Activated CD4-positive, alpha-beta T cell treated with anti-CD3 and anti-CD28 coated beads, Interleukin-2, amount 10 ng/mL, durations not matched to agents 7 days and 5 days (primary cell): ENCODE measurements at places on chromosomes 13 and 19.

DNA sequence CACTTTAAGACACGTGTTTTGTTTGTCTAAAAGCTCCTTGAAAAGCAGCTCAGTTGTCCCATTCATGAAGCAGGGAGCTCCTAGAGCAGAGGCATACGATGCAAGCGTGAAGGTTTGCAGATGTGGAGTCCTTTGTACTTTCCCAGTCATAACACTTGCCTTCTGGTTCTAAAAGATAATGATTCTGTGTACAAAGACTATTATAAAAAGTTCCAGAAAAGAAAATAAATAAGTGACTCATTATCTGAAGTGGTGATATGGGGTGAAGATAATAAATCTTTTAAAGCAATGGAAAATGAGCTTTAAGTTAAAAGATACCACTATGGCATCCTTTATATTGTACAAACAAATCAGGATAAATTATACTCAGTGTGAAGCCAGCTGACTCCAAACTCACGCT lies 569.9 kb downstream of the MYO16 start:
- no peaks in the 10 kb centered on the region for H3K4me1 ChIP-seq
- no peak overlapping the region for H3K4me3 ChIP-seq
- no peak overlapping the region for H3K27ac ChIP-seq
- no peak for DNase-seq
- H3K27me3 ChIP-seq: no peaks in the 10 kb centered on the region
- no peaks in the 10 kb centered on the region for H3K36me3 ChIP-seq

- no peaks in the 10 kb centered on the region for H3K4me1 ChIP-seq
- H3K27me3 ChIP-seq: no peaks in the 10 kb centered on the region
- no peak for DNase-seq
Measured at GRCh38 chr13:103799028-103799427, 732.8 kb upstream of the SLC10A2 start.

DNA sequence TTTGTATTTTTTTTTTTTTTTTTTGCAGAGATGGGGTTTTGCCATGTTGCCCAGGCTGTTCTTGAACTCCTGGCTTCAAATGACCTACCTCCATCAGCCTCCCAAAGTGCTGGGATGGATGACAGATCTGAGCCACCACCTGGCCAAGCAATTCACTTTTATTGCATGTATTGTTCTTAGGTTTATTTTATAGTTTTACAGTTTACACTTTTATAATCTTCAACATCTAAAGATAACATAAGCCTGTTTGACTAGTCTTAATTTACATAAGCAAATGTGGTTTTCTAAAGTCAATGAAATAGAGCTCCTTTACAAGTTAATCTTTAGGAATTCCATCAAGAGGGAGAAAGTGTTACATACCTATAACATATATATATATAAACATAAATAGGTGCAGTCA lies 9.5 kb upstream of the MPV17L2 start:
- H3K36me3 ChIP-seq: peaks cover 4% of the 10 kb centered on the region
- H3K27ac ChIP-seq: no peak overlapping the region
- peaks cover 3% of the 10 kb centered on the region for H3K4me1 ChIP-seq
- no peak overlapping the region for H3K4me3 ChIP-seq
- DNase-seq: no peak

- no peaks in the 10 kb centered on the region for H3K36me3 ChIP-seq
- H3K4me3 ChIP-seq: peak overlapping the region; percentile 84
- H3K4me1 ChIP-seq: peaks cover 43% of the 10 kb centered on the region
- peak overlapping the region; percentile 78 for H3K27ac ChIP-seq
Measured at GRCh38 chr19:572743-573518, 535 bp downstream of the BSG start.

DNA sequence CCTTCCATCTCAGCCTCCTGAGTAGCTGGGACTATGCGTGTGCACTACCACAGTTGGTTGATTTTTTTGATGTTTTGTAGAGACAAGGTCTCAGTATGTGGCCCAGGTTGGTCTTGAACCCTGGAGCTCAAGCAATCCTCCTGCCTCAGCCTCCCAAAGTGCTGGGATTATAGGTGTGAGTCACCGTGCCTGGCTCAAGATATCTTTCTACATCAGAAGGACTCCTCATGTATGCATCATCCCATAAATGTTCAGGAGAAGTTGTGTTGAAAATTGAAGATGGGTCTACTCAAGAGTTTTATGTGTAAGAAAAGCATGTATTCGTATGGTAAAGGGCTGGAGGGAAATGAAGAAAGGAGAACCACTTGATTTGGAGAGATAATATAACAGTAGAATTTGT lies 71.8 kb upstream of the STK24 start:
- no peak overlapping the region for H3K4me3 ChIP-seq
- no peaks in the 10 kb centered on the region for H3K36me3 ChIP-seq
- H3K27ac ChIP-seq: no peak overlapping the region
- H3K4me1 ChIP-seq: peaks cover 2% of the 10 kb centered on the region
- peaks cover 10% of the 10 kb centered on the region for H3K27me3 ChIP-seq

GRCh38 chr19:3986260-3987041 lies 1.2 kb upstream of the EEF2 start:
- peak overlapping the region; percentile 94 for H3K4me3 ChIP-seq
- DNase-seq: peak; percentile 81
- H3K36me3 ChIP-seq: peaks cover 35% of the 10 kb centered on the region
- peaks cover 53% of the 10 kb centered on the region for H3K4me1 ChIP-seq

- no peak for DNase-seq
- H3K4me1 ChIP-seq: no peaks in the 10 kb centered on the region
- no peaks in the 10 kb centered on the region for H3K36me3 ChIP-seq
Measured at GRCh38 chr13:108700422-108701170, 71.2 kb downstream of the MYO16 start.

DNA sequence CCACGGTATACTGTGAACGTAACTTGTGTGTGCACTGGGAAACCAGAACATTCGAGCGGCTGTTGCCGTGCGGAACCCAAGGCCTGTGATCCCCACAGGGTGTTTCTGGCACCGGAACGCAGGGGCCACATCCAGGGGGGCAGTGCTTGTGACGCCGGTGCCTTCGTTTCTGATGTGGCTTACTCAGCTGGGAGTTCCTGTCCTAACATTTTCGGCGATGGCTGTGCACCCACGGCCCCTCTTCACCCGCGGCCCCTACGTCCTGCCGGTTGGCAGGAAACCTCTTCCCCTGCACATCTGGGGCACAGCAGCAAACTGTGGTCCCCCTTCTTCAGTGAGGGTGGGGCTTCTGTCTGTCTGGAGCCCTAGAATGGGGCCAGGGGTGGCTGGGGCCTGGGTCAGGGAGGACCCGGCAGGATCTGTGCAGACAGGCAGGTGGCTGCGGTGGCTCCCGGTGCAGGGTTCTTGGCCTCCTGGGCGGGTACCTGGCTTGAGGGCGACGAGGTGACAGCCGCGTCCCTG lies 26.2 kb downstream of the CSNK1G2 start:
- DNase-seq: peak; percentile 42
- H3K4me3 ChIP-seq: no peak overlapping the region
- H3K27me3 ChIP-seq: no peaks in the 10 kb centered on the region

- no peak overlapping the region for H3K27ac ChIP-seq
- peak; percentile 44 for DNase-seq
- peaks cover 40% of the 10 kb centered on the region for H3K4me1 ChIP-seq
- no peaks in the 10 kb centered on the region for H3K36me3 ChIP-seq
Measured at GRCh38 chr19:41998246-41999020, 4.4 kb upstream of the ATP1A3 start.

DNA sequence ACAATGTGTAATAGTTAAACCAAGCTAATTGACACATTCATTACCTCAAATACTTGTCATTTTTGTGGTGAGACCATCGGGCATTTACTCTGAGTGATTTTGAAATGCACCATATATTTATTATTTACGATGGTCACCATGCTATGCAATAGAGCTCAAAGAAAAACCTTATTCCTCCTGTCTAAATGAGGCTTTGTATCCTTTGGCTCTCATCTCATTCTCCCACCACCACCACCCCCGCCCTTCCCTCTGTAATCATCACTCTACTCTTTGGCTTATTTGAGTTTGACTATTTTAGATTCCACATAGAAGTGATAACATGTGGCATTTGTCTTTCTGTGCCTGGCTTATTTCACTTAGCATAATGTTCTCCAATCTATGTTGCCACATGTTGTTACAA lies 124.9 kb downstream of the CYSLTR2 start:
- no peak for DNase-seq
- H3K36me3 ChIP-seq: no peaks in the 10 kb centered on the region
- H3K27ac ChIP-seq: no peak overlapping the region

GRCh38 chr19:45878043-45878794 lies 7.7 kb downstream of the IRF2BP1 start:
- H3K4me3 ChIP-seq: no peak overlapping the region
- H3K27me3 ChIP-seq: peaks cover 16% of the 10 kb centered on the region
- DNase-seq: no peak
- H3K4me1 ChIP-seq: peaks cover 28% of the 10 kb centered on the region
- no peak overlapping the region for H3K27ac ChIP-seq

- no peak overlapping the region for H3K27ac ChIP-seq
- no peak overlapping the region for H3K4me3 ChIP-seq
- no peaks in the 10 kb centered on the region for H3K27me3 ChIP-seq
- DNase-seq: no peak
- no peaks in the 10 kb centered on the region for H3K36me3 ChIP-seq
Measured at GRCh38 chr13:76709851-76710250, 176.4 kb downstream of the KCTD12 start.

GRCh38 chr13:51970349-51970748 lies 40.9 kb downstream of the ATP7B start:
- no peaks in the 10 kb centered on the region for H3K27me3 ChIP-seq
- peak overlapping the region; percentile 48 for H3K27ac ChIP-seq
- peaks cover 51% of the 10 kb centered on the region for H3K4me1 ChIP-seq
- peak; percentile 38 for DNase-seq
- peaks cover 4% of the 10 kb centered on the region for H3K36me3 ChIP-seq
